Colonic mucosa (tissue), 4 donors: ENCODE measurements at places on chromosomes 5 and 9.
A peak's percentile ranks its signal among the peaks of the same experiment; 100 is the strongest.

DNA sequence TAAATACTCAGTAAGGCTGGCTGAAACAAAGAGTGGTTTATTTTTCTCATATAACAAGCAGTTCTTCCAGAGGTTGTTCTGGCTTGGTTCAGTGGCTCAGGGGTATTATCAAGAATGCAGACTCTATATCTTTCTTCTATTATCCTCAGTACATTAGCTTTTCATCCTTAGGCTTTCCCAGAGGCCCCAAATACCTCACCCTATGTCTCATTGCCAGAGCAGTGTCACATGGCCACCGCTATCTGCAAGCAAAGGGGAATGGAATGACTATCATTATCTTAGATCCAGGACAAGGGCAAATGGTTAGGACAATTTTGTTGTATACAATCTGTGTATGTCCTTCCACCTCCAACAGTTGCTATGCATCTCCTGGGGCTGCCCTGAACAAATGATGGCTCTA is 69.0 kb upstream of the SNX2 start:
- DNase-seq, result no peak

DNA sequence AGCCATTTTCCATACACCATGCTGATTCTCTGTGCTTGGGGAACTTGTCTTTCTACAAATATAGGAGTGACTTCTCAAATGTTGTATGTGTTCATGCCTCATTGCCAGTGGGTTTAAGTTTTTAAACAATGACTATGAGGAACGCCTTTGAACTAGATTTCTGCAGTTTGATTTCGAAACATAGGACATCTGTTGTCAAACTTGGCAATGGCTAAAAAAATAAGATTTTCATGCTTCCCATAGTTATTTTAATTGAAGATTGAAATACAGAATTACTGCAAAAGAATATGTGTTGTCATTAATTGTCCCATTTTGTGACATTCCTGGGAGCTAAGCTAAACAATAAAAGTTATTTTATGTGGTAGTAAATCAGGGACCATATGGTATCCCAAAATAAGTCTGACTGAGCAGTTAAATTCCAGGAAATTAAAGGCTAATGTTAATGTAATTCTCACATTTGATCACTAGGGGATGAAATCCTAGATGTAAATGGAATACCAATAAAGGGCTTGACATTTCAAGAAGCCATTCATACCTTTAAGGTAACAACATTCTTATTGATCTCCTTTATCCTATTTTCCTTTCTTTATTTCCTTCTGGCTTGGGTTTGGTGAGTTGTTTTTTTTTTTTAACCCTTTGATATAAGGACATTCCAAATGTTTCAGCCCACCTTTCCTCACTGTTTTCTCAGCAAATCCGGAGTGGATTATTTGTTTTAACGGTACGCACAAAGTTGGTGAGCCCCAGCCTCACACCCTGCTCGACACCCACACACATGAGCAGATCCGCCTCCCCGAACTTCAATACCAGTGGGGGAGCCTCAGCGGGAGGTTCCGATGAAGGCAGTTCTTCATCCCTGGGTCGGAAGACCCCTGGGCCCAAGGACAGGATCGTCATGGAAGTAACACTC is 116.7 kb downstream of the GOLPH3 start:
- no peak for DNase-seq

DNA sequence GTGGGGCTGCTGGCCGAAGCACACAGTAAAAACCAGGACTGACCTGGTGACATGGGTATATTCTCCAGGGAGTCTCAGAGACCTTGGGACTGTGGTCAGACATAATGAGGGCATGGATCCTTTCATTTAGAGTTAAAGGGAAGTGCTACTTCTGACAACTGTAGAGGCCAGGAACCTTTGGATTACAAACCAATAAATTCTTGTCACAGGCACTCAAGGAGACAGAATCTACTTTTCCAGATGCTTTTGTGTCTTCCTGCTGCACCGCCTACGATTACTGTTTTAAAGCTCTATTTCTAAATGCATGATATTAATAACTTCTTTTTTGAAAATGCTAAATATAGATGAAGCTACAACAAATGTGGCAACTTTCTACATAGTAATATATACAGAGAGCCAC is 106.5 kb upstream of the LPAR1 start:
- DNase-seq, result no peak

DNA sequence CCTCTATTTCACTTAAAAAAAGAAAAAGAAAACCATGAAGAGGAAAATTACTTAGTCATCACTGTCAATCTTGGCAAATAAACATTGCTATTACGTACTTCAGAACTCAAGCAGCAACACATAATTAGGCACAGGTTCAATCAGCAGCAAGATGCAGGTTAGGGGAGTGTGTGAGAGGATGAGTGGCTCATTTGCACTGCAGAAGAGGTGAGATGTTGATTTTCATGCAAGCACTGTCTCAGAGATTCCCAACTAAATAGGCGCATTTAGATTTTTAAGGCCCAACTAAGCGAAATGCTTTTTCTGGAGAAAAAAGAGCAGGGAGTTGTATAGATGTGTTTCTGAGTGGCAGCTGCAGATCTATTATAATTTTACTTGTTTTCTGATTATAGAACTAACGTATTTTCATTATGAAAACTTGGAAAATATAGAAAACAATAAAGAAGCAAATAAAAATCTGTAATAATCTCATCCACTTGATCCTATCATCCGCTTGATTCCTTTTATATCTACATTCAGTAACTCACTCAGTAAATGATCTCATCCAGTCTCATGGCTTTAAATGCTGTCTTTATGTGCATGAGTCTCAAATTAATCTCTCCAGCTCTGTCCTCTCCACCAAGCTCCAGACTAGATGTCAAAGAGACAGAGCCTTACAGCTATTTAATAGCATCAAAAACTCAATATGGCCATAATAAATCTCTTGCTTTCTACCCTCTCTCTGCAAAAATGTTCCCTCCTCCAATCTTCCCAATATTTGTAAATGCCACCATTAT is 162.5 kb downstream of the ZNF462 start:
- no peak for DNase-seq

DNA sequence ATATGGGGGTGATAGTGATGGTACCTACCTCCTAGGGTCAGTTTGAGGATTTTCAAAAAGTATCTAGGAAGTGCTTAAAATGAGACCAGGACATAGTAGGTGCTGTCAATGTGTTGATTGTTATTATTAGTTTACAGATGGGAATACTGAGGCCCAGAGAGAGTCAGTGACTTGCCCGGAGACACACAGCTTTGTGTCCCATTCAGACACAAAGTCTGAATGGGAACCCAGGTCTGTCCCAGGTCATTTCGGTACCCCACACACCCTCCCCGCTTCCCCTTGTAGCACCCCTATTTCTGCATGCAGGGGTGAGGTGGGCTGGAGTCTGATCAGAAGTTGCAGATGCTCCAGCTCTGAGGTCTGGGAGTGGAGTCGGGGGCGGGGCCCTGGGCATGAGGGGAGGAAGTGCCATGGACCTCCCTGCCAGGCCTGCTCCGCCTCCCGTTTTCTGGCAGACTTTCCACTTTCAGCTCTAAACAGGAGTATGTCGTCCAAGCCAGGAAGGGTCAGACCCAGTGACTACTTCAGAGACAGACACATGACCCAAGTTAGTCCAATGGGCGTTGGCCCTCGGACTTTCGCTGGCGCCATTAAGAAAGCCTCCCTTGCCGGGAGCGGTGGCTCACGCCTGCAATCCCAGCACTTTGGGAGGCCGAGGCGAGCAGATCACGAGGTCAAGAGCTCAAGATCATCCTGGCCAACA is 3.2 kb upstream of the DBN1 start:
- DNase-seq, result no peak

DNA sequence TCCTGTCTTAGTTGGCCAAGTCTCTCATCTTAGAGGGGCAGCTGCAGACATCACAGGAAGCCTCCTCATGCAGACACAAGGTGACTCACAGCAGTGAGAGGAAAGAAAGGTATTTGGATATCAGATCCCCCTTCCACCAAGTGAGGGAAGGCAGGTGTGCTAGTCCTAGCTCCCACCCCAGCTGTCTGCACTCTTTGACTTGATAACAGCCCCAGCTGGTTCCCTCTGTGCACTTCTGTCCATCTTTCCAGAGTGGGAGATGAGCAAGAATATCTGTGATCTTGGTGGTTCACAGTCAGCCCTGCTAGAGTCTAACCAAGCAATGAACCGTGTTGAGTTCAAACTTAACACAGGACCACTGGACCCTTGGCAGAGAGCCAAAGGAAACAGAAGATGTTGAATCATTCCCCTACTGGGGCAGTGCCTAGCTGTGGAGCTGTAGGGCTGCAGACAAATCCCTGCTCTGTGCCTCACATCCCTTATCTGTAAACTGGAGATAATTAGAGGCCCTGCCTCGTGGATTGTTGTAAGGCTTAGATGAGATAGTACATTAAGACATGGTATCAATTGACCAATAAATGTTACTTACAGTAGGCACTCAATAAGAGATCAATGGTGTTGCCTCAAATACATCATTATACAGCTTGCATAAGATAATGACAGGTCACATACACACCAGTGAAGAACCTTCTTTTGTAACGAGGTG is 39.1 kb downstream of the SH3RF2 start:
- DNase-seq, result peak; percentile 55

DNA sequence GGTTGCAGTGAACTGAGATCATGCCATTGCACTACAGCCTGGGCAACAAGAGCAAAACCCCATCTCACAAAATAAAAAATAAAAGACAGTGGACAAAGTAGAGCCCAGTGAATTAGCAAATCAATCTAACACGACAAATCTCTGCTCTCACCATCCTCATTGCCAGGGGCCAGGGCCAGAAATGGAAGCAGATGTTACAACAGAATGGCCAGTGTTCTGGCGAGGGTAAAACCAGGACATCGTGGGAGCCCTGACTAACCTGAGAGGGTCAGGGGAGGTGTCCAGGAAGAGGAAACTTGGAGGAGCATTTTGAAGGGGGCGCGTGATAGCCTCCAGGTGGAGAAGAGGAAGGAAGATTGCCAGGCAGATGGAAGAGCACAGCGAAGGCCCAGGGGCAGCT is 58.4 kb downstream of the NEURL1B start:
- DNase-seq, result no peak

GRCh38 chr9:115838417-115838816 is 315.2 kb upstream of the PAPPA start:
- DNase-seq, result no peak

GRCh38 chr9:114205171-114206015 is 50.1 kb downstream of the COL27A1 start:
- DNase-seq, result no peak

DNA sequence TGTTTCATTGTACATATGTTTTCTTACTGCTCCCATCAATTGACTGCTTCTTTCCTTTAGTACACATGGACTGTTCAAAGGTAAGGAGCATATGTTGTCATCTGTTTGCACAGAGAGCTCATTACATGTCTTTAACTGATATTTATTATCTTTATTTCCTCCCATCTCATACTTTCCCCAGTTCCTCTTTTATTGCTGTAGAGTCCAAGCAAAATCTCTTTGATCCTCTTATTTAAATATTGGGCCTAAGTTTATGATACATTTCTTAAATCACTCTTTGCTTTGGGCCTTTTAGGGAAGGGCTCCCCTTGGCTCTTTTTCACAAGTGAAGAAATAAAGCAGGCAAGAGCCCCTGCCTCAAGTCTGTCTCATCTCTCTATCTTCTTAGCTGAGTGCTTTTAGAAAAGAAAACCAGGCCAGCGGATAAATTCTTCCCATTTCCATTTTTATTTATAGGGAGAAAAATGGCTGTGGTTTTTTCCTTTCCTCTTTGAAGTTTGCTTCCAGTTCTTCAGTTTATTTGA is 152.4 kb downstream of the DOCK2 start:
- DNase-seq, result no peak

DNA sequence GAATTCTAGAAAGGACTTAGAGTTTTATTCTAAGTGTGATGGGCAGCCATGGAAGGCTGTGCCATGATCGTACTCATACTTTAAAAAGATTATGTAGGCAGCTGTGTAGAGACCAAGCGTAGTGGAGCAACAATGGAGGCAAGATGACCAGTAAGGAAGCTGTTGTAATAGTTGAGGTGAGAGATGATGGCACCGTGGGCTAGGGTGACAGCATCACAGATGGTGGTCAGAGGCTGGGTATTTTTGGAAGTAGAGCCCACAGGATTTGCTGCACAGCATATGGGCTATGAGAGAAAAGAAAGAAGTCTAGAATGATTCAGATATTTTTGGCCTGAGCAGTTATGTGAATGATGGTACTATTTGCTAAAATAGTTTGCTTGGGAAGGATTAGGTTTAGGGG is 7.7 kb downstream of the ARHGAP26 start:
- no peak for DNase-seq

DNA sequence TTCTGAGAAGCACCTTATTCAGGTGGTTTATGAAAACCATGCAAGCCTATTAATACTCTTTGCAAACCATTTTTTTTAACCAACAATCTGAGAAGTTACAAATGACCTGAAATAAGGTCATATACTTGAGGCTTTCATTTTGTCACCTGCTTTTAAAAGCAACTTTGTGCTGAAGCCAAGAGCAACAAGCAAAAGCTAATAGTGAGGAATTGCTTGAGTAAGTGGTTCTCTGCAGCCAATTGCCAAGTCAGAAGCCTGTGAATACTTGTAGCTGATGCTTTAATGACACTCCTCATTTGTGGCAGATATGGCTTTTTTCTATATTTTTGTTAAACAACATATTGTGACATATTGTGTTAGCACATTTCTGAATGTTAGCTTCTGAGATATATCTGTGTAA is 126.7 kb upstream of the ZNF608 start:
- no peak for DNase-seq

- DNase-seq, result no peak
Measured at GRCh38 chr5:155050384-155051019, 36.9 kb downstream of the KIF4B start.

DNA sequence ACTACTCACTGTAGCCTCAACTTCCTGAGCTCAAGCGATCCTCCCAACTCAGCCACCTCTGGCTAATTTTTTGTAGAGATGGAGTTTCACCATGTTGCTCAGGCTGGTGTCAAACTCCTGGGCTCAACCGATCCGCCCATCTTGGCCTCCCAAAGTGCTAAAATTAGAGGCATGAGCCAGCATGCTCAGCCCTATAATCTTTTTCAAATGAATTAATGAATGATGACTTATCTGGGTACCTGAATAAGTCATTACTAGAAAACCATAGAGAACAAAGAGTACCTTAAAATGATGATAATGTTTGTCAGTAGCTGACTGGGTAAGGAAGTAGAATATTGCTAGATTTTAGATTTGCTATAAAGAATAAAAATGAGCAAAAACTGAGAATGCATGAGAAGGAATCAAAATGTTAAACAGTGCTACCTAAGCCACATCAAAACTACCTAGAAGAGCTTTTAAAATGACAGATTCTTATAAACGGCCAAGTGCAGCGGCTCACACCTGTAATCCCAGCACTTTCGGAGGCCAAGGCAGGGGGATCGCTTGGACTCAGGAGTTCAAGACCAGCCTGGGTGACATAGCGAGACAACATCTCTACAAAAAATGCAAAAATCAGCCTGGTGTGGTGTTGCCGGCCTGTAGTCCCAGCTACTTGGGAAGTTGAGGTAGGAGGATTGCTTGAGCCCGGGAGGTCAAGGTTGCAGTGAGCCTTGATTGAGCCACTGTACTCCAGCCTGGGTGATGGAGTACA is 13.6 kb downstream of the FNBP1 start:
- no peak for DNase-seq

DNA sequence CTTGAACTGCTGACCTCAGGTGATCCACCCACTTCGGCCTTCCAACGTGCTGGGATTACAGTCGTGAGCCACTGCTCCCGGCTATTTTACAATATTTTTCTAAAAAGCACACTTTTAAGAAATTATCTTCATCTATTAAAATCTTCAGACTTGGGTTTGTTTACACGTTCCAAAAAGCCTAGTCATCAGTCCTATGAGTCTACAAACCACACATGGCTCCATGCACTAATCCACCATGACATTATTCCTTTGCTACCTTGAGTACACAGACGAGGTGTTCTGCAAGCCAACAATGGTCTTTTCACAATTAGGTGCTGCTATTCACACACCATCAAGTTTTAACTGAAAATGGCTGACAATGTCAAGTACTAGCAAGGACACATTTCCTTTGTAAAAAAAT is 41.0 kb downstream of the TRPM6 start:
- DNase-seq, result no peak
